Peyer's patch (tissue), 4 donors: ENCODE measurements at places on chromosomes 2 and 18. TPM values are rescaled to one million over a fixed set of nuclear protein-coding genes. Genes with fewer than 3 reads are reported as not detected.

Gene CFAP53
- not detected for total RNA-seq

Gene SH3RF3
- 5.0 TPM for total RNA-seq

DNA sequence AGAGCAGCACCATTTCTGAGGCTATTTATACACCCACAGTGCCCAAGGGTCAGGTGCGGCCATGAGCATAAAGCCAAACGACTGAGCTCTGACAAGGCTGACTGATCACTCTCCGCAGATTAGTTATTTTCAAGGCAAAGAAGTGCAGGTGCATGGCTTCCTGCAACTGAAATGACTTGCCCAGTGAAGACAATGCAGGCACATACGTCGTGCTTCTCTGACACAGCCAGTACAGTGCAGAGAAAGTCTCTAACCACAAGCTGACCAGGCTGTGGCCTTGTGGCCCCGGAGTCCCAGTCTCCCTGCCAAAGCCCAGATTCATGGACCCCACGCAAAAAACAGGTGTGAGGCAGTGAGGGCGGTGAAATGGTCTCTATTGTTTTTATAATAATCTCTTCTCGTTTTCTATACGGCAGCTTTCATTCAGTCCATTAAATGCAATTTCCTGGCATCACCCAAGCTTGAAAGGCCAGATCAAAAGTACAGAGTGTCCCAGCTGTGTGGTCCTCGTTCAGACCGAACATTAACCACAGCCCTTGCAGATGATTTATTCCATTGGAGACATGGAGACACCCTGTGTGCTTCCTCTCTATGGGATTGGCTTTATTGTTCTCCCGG is 447.0 kb upstream of the ID2 start:
- H3K4me1 ChIP-seq = no peaks in the 10 kb centered on the region
- no peak for DNase-seq
- no peaks in the 10 kb centered on the region for H3K36me3 ChIP-seq
- H3K27me3 ChIP-seq = no peaks in the 10 kb centered on the region

DNA sequence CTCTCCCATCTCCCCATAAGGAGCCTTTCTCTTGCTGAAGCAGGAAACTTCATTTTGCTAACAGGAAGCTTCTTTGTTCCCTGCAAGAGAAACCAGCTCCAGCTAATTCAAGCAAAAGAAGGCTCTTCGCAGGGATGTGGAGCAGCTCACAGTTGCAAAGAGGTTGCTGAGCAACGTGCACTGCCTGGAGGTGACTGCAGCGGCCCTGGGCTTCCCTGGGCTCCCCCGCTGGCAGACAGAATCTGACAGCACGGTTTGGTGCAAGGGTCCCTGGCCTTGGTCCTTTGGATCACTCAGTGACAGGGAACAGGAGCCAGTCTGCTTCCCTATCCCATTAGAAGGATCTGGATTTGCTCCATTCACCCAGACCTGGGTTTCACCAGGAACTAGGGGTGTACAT is 25.8 kb downstream of the GPR55 start:
- no peaks in the 10 kb centered on the region for H3K27me3 ChIP-seq
- no peak overlapping the region for H3K4me3 ChIP-seq
- DNase-seq = no peak
- H3K36me3 ChIP-seq = no peaks in the 10 kb centered on the region

DNA sequence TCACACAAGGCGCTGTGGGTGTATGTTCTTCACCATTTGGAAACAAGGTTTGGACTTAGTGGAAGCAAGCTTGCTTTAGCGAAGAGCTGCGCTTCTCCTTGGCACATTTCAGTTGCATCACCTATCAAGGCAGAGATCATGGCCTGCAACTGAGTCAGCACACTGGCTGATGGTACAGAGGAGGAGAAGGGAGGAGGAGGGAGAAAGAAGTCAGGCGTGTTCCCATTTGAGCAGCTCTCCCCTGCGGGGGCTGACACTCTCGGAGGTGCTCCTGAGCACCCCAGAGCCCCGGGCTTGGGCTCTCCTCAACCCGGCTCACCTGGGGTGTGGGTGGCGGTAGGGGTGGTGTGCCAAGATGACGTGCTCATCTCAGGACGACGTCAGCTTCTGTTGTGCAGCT is 6.0 kb upstream of the SERPINB5 start:
- no peak overlapping the region for H3K4me3 ChIP-seq
- no peaks in the 10 kb centered on the region for H3K4me1 ChIP-seq
- no peak overlapping the region for H3K27ac ChIP-seq
- DNase-seq = no peak

GRCh38 chr2:157592948-157593347 is 35.7 kb downstream of the ACVR1C start:
- H3K27ac ChIP-seq = no peak overlapping the region
- no peaks in the 10 kb centered on the region for H3K27me3 ChIP-seq
- no peaks in the 10 kb centered on the region for H3K4me1 ChIP-seq
- no peaks in the 10 kb centered on the region for H3K36me3 ChIP-seq

Gene SRD5A2
- not detected for total RNA-seq

Gene LHCGR
- not detected for total RNA-seq

DNA sequence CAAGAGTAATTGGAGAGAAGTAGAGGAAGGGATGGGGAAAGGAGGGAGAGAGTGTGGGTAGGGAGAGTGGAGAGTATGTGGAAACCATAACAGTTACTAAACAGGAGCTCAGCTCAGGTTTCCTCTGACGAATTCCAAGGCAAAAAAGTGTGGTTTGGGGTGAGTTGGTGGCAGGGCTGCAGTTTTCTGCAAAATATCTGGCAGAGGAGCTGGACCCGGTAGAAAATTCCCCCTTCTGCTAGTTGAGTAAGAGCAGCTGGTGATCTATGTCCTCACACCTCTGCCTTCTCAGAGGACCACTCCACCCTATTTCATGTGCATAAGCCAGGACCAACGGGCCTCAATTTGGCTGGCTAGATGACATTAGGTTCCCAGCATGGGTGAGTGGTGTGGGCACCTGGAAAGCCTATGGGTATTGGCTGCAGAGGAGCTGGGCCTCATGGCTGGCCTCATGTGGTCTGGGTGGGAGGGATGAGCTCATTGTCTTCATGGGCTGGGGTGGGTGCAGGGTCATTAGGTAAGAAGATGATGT is 13.2 kb downstream of the NRP2 start:
- no peaks in the 10 kb centered on the region for H3K27me3 ChIP-seq
- DNase-seq = no peak
- peak overlapping the region; percentile 80 for H3K27ac ChIP-seq
- H3K36me3 ChIP-seq = no peaks in the 10 kb centered on the region
- H3K4me1 ChIP-seq = peaks cover 20% of the 10 kb centered on the region
- no peak overlapping the region for H3K4me3 ChIP-seq

- no peaks in the 10 kb centered on the region for H3K36me3 ChIP-seq
- no peak overlapping the region for H3K27ac ChIP-seq
- no peaks in the 10 kb centered on the region for H3K27me3 ChIP-seq
- DNase-seq = no peak
Observed at GRCh38 chr2:28405537-28405936, 12.9 kb downstream of the FOSL2 start.

DNA sequence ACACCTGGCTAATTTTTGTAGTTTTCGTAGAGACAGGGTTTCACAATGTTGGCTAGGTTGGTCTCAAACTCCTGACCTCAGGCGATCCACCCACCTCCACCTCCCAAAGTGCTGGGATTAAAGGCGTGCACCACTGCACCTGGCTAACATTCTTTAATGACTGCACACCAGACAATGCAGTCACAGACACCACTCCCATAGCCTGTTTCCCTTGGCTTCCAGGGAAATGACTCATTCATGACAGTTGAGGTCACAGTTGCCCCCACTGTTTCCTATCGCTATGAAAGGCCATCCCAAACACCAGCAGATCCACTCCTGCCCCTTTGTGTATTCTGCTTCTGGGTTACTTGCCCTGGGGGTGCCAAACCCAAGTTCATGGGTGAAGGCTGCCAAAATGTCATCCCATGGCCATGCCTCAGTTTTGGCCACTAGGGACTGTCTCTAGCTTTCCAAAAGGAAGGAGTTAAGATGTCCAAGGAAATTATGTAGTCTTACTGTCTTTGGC is 8.7 kb downstream of the CHMP1B start:
- no peaks in the 10 kb centered on the region for H3K36me3 ChIP-seq
- H3K27me3 ChIP-seq = no peaks in the 10 kb centered on the region
- no peak overlapping the region for H3K27ac ChIP-seq
- DNase-seq = no peak

DNA sequence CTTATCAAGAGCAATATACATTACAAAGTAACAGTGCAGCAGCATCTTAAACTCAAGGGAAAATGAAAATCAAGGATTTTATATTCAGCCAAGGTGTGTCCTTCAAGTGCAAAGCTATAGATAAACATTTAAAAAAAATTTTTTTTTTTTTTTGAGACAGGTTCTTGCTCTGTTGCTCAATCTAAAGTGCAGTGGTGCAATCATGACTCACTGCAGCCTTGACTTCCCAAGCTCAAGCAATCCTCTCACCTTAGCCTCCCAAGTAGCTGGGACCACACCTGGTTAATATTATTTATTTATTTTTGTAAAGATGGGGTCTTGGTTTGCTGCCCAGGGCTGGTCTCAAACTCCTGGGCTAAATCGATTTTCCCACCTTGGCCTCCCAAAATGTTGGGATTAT is 9.0 kb downstream of the CDKL4 start:
- H3K4me1 ChIP-seq = no peaks in the 10 kb centered on the region
- DNase-seq = no peak
- no peak overlapping the region for H3K27ac ChIP-seq

DNA sequence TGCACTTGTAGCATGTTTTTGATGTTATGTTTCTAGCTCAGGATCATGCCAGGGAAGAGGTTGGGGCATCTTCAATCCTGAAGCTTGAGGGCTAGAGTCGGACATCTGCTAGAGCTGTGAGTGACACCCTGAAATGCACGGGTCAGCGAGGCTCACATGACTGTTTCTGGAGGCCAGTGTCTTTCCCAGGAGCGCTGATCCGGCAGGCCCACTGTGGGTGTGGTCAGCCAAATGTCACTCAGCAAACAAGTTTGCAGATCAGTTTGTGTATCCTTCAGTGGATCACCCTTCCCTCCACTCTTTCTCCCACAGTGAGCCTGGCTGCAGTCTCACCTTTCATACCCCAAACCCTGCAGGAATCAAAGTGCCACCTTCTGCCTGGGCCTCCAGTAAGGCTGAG is 23.0 kb upstream of the ARHGEF4 start:
- no peaks in the 10 kb centered on the region for H3K36me3 ChIP-seq
- no peak overlapping the region for H3K27ac ChIP-seq
- H3K27me3 ChIP-seq = no peaks in the 10 kb centered on the region
- DNase-seq = no peak
- H3K4me3 ChIP-seq = no peak overlapping the region

Gene PMAIP1
- total RNA-seq = 1.4 TPM
